Caki2 (cell line): ENCODE measurements at places on chromosomes 6 and 20. TPM values are rescaled to one million over a fixed set of nuclear protein-coding genes. Genes with fewer than 3 reads are reported as not detected.

DNA sequence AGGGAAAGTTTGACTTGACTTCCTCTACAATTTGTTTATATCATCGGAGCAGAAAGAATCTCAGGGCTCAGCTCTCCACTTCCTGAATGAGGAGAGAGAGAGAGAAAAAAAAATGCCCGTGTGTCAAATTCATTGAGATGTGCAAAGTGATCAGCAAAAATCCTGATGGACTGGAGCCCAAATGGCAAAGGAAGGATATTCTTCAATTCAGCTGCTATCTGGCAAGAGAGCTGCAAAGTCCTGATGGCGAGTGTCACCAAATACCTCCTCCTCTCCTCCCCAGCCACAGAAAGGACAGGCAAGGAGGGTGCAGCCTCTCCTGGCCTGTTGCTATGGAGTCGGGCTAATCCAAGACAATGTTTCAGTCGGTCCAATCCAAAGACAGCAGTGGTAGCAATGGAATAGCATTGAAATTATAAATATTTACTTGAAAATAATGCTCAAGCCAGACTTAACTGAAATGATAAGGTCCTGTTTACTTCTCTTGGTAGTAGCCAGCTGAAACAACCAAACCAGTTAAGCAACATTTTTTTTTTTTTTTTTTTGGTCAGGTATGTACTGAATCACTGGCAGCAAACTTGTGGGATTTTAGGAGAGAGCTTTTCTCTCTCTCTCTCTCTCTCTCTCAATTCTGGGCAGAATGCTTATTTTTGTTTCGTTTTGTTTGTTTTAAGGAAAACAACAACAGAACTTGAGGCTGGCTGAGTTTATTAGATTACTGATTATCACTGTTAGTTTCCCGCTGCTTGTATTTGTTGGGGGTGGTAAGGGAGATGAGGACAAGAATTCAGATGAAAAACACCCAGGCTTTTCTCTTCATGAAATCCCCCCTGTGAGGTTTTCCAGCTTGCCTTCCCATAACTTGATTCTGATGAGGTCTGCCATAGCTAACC, 204.2 kb downstream of the BCAS1 start:
- DNase-seq, result peak; percentile 51

- DNase-seq, result no peak
Observed at GRCh38 chr6:79927758-79928157, 19.6 kb downstream of the ELOVL4 start.

GRCh38 chr6:84808491-84809061, 44.2 kb upstream of the TBX18 start:
- DNase-seq, result no peak

DNA sequence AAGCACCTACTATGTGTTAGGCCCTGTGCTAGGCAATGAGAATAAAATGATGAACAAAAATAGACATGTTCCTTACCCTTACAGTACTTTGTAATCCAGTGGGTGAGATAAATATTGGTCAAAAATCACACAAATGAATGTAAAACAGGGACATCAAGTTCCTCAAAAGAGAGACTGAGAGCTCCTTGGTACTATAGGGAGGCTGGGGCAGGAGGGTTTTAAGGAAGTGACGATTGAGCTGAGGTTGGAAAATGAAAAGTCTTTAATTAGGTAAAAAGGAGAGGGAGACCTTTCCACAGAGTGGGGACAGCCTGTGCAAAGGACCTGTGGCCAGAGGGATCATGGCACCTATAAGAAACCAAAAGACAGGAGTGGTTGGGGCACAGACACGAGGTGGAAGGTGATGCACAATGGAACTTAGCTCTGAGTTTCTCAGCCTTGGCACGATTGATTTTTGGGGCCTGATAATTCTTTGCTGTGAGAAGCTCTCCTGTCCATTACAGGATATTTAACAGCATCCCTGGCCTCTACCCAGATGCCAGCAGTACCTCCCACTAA, 140.3 kb downstream of the CEP57L1 start:
- no peak for DNase-seq

DNA sequence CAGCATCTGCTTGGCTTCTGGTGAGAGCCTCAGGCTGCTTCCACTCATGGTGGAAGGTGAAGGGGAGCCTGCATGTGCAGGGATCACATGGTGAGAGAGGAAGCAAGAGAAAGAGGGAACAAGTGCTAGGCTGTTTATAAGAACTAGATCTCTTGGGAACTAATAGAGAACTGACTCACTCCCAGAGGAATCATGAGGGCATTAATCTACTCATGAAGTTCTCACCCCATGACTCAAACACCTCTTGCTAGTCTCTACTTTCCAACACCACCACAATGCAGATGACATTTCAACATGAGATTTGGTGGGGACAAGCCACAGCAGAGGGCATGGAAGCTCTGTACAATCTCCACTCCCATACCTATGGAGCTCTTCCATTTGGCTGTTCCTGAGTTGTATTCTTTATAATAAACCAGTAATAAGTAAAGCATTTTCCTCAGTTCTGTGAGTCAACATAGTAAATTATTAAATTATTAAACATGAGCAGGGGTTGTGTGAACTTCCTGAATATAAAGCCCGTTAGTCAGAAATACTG, 524.1 kb upstream of the NRSN1 start:
- DNase-seq, result no peak

GTF3C6 gene
- 14.7 and 40.3 TPM in 2 replicates for total RNA-seq

- DNase-seq, result no peak
Observed at GRCh38 chr6:19734519-19734918, 102.7 kb upstream of the ID4 start.

DNA sequence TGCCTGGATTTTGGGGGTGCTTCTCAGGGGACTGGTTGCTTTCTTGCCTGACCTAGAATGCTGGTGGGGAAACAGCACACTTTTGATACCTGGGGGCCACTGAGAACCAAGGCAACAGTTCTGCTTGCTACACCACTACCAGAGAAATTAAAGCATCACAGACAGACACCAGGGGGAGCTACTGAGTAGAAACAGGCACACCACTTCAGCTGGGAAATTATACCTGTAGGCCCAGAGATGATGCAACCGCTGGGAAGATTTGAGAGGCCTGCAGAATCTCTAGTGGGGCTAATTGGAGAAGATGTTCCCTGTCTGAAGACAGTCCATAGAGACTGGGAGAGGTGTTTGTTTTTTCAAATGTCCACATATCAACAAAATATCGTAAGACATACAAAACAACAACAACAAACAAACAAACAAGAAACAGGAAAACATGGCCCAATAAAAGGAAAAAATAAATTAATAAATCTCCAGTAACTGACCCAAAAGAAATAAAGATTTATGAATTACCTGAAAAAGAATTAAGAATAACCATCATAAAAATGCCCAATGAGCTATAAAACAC, 129.4 kb upstream of the RIN2 start:
- DNase-seq, result peak; percentile 46

PYGB gene
- total RNA-seq, result 288 and 323 TPM in 2 replicates

DNA sequence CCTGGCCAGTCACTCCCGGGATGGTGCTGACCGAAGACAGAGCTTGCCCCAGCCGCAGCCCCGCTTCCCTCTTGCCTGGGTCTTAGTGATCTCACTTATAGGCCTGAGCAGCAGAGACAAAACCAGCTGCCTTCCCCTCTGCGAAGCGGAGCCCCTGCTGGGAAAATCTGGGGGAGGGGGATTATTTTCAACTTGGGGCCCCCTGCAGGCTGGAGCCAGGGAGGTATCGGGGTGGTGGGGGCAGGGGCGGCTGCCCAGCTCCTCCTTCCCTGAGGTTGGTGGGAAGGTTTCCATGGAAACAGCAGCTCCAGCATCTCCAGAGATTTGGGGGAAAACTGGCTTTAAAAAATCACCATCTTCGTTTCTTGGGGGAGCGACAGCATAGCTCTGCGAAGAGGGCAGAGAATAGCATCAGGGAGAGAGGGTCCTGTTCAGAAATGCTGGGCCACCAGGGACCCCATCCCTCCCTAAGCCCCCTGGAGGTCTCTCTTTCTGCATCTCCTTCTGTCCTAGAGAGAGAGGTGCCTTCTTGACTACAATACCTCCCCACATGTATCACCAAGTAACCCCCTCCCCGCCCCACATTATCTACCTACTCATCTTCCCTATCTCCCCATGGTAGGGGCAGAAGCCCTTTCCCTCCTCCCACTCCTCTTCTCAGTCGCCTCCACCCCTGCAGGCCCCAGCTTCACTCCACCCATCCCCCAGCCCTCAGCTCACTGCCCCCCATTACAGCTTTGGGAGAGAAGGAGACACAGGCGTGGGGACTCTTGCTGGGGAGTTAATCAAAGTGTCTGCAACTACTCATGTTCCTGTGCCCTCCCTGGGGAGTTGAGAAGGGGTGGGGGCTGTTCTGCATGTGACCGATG, 88.4 kb upstream of the CCDC167 start:
- no peak for DNase-seq

- no peak for DNase-seq
Observed at GRCh38 chr6:136793363-136793762, 1.1 kb upstream of the MAP3K5 start.

GRCh38 chr20:52833901-52834300, 138.3 kb upstream of the TSHZ2 start:
- DNase-seq, result no peak

DNA sequence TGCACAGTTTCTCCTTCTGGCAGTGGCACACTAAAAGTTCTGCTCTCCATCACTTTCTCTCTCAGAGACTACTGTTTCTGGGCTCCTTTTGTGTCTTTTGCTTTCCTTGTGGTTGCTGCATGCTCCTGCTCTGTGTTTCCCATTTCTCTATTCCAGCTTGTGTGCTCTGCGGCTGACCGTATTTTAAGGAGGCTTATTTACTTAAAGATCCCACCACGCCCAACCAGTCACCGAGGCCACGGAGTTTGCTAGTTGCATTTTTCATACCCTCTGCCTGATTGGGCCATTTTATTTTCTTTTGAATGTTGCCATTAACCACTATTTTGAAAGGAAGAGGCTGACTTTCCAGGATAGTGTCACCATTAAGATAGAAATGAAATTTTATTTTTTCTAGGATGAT, 626.4 kb upstream of the MMS22L start:
- DNase-seq, result no peak

PTCRA gene
- total RNA-seq, result not detected in 2 replicates

DNA sequence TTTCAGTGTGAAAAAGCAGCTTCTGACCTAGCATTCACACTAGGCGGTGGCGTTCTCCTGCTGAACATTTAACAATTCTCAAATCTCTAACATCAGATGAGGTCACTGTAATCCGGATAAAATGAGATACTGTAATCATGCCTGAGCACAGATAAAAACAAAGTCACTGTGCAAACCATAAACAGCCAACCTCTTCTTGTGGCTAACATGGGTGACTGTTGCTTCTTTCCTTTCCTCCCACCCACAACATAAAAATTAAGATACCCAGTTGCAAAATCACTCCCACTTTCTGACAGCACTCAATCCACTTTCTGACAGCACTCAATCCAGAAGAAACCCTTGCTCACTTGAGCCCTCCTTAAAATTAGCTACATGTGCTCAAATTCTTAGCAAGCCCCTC, 11.5 kb upstream of the ALDH8A1 start:
- no peak for DNase-seq

GRCh38 chr20:57881466-57882385, 171.9 kb upstream of the PMEPA1 start:
- DNase-seq, result no peak

GHRH gene
- total RNA-seq, result not detected in 2 replicates

DNA sequence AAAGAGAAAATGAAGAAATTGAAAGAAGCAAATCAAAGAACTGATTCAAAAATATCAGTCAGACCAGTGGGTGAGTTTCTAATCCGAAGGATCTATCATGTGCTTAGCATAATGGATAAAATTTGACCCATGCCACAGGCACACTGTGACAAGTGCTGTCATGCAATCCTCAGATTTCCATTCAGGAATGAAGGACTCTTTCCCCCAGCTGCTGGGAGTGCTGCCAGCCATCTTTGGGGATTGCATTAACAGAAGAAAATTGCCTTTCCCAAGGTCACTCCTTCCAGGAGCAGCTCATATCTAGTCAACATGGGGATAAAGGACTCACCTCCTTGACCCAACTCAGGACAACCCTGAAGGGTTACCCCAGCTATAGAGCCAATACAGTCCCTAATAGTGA, 316.7 kb upstream of the TBX18 start:
- no peak for DNase-seq

SRMS gene
- not detected in 2 replicates for total RNA-seq

GRCh38 chr6:77368660-77369313, 94.5 kb downstream of the HTR1B start:
- DNase-seq, result peak; percentile 60

DNA sequence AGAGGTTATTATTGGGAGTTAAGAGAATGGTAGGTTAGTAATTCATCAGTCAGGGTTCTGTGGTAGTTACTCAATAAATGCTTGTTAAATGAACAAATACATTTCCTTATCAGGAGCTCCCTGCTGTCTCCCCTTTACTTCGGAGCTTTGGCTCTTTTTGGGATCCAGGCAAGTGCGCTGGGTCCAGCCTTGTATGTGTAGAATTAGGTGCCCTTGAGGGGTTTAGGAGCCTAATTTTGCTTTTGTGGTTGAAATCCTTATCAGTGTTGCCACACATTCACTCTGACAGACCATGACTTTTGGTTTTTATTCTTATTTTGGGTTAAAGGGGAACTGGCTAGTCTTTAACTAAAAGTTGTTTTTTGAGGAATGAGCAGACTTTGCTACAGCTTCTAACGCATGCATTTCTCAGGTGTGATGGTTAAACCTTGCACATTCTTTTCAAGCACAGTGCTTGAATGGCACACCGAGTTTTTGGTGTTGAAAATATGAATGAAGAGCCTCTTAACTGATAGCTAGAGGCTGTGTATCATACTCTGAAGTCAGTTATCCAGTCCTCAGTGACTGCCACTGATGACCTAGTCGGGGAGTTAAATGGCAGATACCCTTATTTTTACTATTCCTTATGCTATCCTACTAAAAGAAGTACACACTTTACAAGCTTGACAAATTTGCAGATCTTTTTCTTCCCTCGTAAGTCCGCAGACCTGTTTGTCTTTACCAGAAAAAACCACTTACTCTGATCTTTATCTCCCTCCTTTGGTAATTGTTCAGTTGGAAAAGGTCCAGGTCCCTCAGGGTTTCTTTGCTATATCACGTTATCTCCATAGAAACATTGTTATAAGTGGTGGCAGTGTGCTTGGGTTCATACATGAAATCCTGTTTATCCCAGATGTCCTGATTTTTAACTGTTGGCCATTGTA, 50.7 kb upstream of the PLCG1 start:
- DNase-seq, result no peak

DNA sequence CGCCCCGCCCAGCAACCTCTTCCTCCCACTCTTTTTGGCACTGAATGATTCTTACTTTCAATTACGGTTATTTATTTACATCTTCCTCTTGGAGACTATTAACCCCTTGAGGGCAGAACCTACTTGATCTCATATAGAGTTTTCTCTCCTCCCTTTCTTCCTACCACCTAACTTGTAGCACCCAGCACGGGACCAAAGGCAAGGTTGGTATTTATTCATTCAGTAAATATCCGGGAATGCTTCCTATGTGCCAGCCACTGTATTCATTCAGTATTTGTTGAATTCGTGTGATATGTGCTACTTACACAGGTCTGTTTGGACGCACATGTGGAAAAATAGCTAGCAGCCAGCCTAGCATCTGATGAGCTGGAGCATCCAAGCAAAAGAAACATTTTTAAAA, 1.3 kb upstream of the CNKSR3 start:
- no peak for DNase-seq

SLC22A23 gene
- total RNA-seq, result 3.6 and 10.1 TPM in 2 replicates

- DNase-seq, result no peak
Observed at GRCh38 chr6:7101290-7101689, 6.5 kb upstream of the RREB1 start.

GRCh38 chr6:151322570-151322969, 68.8 kb downstream of the ZBTB2 start:
- DNase-seq, result no peak
